ENCODE measurements at places on chromosomes 12 and 14.

GRCh38 chr12:102568276-102568675 is 87.9 kb upstream of the IGF1 start:
- DNase-seq: no peak

DNA sequence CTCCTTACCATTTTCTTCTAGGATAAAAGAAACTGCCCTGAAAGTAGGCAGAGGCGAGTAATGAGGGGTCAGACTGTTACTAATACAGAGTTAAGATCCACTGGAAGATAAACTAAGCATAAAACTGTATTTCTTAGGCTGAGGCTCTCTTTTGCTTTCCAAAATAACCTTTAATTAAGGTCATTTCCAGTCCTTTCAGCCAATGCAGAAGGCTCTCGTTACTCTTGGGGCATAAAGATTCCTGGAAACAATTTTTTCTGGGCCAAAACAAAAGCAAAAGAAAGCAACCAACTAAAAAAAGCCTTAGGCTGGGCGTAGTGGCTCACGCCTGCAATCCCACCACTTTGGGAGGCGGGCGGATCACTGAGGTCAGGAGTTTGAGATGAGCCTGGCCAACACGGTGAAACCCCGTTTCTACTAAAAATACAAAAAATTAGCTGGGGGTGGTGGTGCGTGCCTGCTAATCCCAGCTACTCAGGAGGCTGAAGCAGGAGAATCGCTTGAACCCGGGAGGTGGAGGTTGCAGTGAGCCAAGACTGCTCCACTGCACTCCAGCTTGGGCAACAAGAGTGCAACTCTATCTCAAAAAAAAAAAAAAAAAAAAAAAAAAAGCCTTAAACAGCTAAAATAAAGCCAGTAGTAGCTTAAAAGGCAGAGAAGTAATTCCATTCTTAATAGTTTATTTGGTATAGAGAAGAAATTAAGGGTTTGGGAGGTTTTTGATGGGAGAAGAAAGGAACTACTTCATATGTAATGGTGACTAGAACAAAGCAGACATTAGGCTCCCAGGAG is 68.9 kb upstream of the STAC3 start:
- no peak for DNase-seq

GRCh38 chr12:3225154-3225795 is 148.1 kb downstream of the TSPAN9 start:
- DNase-seq: no peak

- no peak for DNase-seq
These were observed 47.7 kb upstream of the MBIP start for GRCh38 chr14:36367985-36368774.

DNA sequence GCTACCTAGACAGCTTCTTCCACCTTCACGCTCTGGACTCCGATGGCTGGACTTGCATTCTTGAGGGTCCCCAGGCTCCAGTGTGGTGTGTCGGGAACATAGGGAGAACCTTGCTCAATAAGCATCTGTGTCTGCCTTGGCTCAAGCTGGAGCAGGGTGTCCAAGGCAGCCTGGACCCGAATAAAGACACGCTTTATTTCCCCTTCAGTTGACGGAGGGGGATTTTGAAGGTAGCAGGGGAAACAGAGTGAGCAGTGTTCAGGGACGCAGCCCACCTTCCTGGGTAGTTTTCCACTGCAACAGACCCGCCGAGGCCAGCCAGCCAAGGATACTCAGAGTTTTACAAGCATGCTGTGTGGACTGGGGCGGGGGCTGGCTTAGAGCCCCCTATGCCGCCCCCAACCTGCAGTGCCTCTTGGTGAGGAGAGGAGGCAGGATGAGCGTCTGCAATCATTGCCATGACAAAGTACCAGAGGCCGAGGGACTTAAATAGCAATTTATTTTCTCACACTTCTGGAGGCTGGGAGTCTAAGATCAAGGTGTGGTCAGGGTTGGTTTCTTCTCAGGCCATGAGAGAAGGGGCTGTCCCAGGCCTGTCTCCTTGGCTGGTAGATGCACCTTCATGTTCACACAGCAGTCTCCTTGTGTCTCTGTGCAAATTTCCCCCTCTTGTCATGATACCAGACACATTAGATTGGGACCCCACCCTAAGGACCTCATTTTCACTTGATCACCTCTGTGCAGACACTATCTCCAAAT is 201.2 kb downstream of the CHST11 start:
- no peak for DNase-seq

- peak; percentile 42 for DNase-seq
These were observed 536 bp upstream of the TUNAR start for GRCh38 chr14:95875831-95876760.

DNA sequence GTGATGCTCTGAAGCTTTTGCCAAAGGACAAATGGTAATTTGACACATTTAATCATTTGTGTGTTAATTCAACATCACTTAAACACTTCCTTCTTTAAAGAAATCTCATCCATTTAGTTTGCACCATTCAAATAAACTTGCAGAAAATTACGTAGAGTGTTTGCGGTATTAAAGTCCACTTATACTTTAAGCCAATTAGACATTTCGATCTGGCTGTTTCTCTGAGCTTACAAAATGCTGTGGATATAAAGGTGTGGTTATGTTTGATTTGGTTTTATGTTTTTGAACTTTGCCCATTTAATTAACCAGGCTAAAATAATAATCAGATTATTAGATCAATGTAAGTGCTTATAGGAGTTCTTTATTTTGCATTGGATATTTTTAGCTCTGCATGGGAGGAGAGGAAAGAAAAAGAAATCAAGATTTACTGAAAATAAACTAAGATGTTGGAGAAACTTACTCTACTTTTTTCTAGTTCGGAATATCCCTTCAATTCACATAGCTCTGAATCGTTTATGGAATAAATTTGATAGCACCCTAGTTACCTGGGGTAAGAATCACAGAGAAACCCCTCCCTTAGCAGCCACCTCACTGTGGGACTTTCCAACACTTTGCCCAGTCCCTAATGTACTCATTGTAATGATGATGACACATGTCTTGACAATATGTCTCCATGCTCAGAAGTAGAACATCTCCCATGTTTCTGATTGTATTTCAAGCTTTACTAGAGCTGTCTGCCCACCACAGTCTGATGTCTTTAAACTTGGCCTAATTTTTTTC is 268.0 kb downstream of the BTG1 start:
- no peak for DNase-seq

GRCh38 chr12:120833849-120834248 is 70.3 kb downstream of the SPPL3 start:
- no peak for DNase-seq

DNA sequence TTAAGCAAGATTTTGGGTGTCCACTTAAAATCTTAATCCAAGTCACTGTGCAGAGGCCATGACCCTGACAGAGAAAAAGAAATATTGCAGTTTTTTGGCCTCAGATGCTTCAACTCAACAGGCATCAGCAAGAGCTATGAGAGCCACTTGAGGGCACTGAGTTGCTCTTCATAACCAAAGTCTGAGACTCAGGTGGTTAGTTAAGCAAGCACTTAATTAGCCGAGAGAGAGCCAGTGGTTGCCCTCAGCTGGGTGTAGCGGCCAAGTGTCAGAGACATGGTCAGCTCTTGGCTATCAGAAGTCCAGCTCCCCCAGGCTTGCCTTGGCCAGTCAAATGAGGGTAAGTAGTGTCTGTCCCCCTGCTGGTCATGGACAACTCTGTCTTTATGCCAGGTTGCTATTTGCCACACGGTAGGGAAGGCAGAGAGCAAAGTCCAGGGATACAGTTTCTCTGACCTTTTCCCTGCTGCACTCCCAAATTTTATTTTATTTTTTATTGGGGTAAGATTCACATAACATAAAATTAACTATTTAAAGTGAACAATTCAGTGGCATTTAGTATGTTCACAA is 9.0 kb upstream of the KRT71 start:
- no peak for DNase-seq

- no peak for DNase-seq
These were observed 85.0 kb downstream of the SYNE3 start for GRCh38 chr14:95431199-95432143.

DNA sequence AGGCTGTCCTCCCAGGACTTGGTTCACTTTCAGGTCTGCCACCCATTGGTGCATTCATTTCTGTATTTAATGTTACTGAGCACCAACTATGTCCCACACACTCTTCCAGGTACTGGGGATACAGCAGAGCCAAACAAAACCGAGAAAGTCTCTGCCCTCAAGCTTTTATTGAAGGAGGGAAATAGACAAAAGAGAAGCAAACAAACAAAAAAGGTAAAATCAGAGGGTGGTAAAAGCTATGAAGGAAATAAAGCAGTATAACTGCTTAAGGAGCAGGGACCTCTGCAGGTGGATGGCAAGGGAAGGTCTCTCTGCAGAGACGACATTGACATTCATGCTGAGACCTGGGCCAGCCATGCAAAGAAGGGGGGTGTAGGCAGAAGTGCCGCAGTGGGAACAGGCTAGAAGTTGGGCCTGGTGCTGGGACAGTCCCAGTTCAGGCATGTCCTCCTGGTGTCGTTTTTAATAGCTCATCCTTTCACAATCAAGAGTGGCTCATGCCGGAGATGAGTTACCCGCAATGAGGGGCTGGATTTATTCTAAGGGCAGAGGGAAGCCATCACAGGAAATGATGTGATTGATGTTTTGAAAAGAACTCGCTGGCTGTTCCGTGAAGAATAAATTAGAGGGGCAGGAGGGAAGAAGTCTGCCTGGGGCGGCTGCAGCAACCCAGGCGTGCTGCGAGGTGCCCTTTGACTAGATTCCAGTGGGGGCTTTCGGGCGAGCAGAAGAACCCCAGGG is 72.8 kb downstream of the IRF2BPL start:
- DNase-seq: peak; percentile 87

- peak; percentile 83 for DNase-seq
These were observed 27.1 kb upstream of the CDK17 start for GRCh38 chr12:96427269-96427729.

GRCh38 chr14:59238216-59238615 is 49.7 kb downstream of the DAAM1 start:
- no peak for DNase-seq

DNA sequence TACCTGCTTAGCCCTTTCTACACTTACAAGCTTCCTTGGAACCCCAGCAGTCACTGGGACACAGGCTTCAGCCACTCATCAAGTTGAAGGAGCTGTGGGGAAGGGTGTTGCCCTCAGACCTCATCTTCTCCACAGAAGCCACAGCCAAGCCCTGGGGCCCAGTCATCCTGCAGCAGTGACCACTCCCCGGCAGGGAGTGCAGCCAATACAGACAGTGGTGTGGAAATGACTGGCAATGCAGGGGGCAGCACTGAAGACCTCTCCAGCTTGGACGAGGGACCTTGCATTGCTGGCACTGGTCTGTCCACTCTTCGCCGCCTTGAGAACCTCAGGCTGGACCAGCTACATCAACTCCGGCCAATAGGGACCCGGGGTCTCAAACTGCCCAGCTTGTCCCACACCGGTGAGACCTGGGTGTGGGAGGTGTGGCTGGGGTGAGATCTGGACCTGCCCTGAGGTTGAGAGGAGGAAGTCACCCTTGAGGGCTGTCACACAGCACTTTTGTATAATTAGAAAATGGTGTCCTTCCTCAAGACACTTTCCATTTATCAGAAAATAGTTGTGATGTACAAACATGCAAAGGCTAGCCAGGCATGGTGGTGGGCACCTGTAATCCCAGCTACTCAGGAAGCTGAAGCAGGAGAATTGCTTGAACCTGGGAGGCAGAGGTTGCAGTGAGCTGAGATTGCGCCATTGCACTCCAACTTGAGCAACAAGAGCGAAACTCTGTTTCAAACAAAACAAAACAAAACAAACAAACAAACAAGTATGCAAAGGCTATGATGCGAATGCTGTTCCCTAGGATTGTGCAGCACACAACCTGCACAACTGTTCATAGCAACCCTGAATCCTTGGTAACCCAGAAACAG is 9.9 kb downstream of the GLI1 start:
- no peak for DNase-seq

GRCh38 chr14:99574099-99574880 is 29.7 kb downstream of the CCDC85C start:
- DNase-seq: peak; percentile 89

GRCh38 chr12:24975425-24975824 is 26.5 kb upstream of the BCAT1 start:
- no peak for DNase-seq

- no peak for DNase-seq
These were observed 131.4 kb downstream of the KLHL28 start for GRCh38 chr14:44830371-44830770.

GRCh38 chr12:122981036-122981471 is 573 bp downstream of the ARL6IP4 start:
- no peak for DNase-seq

DNA sequence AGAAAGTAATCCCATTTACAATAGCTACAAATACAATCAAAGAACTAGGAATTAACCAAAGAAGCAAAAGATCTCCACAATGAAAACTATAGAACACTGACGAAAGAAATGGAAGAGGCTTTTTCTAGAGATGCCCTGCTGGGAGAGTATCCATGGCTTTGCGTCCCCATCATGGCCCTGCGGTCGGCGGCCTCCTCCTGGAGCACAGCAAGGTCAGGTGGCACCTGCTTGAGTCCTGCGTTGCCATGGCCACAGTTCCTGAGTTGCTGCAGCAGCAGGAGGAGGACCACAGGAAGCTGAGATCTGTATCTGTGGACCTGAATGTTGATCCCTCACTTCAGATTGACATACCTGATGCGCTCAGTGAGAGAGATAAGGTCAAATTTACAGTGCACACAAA is 143.5 kb downstream of the SLC5A8 start:
- DNase-seq: no peak

GRCh38 chr12:98653866-98654493 is 8.9 kb downstream of the APAF1 start:
- DNase-seq: peak; percentile 15

GRCh38 chr14:105503296-105503640 is 12.2 kb downstream of the TEDC1 start:
- no peak for DNase-seq

DNA sequence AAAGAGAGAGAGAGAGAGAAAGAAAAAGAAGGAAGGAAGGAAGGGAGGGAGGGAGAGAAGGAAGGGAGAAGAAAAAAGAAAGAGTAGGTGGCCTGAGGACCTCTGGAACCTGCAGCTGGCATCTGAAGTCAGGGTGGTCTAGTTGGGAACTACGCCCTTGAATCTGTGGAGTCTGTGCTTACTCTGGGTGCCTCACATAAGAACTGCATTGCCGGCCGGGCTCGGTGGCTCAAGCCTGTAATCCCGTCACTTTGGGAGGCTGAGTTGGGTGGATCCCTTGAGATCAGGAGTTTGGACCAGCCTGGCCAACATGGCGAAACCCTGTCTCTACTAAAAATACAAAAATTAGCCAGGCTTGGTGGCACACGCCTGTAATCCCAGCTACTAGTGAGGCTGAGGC is 10.0 kb upstream of the NRDE2 start:
- DNase-seq: no peak

GRCh38 chr14:61839507-61839906 is 77.3 kb downstream of the SNAPC1 start:
- no peak for DNase-seq

- no peak for DNase-seq
These were observed 95.4 kb upstream of the CDKN3 start for GRCh38 chr14:54301359-54301758.

Data from Caki2 (cell line).